ENCODE measurements at places on chromosomes 6 and 20.

GRCh38 chr20:44601236-44601671 lies 18.9 kb downstream of the PKIG start:
- DNase-seq = no peak

DNA sequence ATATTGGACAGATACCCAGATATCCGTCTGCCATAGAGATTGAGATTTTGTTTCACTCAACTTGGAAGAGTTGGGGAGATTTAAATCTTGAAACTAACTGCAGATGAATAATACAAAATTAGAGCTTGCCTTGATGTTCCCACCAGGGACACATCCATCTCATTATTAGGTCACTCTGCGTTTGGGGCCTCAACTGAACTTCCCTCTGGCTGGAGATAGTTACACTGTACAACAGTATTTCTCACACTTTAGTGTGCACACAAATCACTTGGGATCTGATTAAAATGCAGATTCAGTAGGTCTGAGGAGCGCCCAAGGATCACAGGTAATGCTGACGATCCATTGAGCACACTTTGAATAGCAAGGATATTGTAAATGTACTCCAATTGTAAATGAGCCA lies 35.0 kb upstream of the ADTRP start:
- DNase-seq = no peak

DNA sequence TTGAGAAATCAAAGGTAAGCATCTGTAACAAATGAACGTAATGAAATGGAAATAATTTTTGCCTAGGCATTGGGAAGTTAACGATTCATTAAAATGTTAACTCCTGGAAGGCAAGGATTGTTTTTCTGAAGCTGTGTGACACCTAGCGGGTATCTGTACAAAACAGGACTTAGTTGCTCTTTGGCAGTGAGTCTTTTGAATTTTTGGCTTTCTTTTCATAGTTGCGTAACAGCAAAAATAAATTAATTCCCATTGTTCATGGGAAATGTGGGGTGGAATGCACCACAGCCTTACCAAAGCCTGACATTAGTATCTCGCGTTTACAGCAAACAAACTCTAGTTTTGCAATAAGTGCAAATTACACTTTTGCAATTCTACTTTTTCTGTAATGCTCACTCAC lies 92.7 kb upstream of the DTNBP1 start:
- no peak for DNase-seq

DNA sequence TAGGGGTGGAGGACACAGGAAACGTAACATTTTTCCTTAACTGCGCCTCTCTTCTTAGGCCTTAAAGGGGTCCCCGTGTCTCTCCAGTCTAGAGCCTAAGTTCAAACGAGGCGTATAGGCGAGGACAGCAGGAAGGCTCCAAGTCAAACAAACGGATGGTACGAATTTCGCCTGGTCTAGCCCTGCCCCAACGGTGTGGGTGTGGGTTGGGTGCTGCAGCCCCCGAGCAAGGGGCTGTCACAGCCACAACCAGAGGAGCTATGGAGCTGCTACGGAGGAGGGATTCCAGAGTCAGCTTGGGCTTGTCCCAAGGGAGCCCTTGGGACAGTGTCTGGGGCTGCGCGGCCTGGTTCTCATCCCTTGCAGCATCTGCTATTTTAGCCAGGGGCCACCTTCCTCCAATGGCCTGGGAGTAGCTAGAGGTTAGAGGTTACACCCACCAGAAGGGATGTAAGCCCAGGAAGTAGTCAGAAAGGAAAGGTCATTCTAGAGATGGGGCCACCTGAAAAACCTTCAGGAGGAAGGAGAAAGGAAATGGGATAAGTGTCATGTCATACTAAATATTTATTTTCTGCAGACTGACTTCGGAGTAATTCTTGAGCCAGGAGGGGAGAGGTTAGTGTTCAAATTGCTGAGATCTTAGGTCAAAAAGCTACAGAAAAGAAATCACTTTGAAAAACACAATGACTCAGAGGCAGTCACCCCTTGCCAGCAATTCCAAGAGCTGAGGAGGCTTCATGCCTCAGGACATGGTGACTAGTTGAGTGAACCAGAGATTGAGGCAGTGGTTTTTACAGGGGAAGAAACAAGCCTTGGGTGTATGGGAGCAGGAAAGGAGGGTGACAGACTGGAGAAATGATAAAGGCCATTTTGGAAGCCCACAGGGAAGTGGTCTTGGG lies 21.7 kb downstream of the VPS52 start:
- DNase-seq = peak; percentile 3

DNA sequence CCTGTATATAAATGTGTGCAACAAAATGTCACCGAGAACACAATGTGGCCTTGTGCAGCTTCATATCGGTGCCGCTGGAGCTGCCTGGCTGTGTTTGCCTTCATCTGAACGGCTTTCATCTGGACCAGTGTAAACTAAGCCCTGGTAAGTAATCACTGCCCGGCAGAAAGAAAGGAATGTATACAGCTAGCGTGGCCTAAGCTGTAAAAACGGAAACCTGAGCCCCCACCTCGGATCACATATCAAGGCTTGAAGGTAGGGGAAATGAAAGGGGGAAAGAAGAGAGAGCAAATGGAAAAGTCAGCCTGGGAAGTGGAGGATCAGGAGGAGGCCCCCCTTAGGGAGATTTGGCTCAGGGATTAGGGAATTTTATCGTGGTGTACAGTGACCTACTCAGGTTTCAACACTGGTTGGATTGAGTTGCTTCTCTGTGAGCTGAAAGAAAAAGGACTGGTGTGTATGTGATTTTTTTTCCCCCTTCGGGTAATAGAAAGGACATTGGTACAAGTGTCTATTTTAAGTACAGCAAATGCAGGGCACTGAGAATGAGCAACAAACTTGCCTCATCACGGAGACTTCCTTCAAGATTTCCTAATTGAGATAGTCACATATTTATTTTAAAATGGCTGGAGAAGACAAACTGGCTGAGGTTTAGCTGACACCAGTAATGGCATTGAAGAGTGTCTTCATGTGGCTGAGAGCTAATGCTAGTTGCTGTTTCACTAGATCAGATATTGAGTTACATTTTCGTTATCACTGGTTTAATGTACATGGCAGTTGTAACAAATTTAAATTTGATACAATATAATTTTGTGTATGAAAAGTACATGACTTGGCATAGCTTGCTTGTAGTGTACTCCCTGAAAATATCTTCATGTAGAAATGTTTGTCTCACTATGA lies 3.5 kb downstream of the SOBP start:
- no peak for DNase-seq

DNA sequence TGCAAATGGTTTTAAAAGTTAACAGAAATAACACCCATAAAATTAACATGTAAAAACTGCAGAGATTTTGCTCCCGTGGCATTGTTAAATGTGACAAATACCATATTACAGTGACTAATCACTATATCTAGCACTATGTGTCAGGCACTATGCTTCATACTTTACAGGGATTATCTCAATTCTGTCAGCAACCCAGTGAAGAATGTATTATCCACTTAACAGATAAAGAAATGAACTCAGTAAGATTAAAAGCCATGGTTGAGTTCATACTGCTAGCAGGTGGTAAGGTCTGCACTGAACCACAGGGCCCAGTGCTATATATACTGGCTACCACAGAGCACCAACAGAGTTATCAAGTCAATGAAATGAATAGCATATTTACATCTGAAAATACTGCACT lies 65.4 kb downstream of the RWDD2A start:
- no peak for DNase-seq

GRCh38 chr6:19362396-19362795 lies 474.8 kb upstream of the ID4 start:
- DNase-seq = no peak

DNA sequence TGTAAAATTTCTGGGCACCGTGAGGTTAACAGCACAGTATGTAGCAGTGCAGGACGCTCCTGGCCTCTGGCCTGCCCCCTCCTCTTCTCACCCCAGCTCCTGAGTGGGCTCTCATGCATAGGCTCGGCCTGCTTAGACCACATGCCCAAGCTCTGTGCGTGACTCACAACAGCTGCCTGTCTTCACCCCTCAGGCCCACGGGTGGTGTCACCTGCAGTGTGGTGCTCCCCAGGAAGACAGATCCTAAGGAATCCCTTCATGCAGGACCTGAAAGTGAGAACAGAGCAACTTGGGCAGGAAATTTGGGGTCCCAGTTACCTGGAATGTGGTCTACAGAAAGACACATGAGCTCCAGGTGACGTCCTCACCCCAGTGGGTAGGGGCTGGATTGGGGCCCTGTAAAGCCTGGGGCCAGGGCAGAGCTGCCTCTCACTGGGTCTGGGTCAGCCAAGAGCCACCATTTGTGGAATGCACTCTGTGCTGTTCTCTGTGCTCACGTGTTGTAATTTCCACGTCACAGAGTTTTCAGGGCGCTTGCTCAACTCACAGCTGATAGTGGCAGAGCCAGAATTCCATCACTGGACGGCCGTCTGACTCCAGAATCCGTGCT lies 37.0 kb upstream of the PXDC1 start:
- no peak for DNase-seq

All from thyroid gland (tissue), 4 donors.